ENCODE measurements at places on chromosomes 12 and 14.

- no peak for DNase-seq
Measured at GRCh38 chr14:56206596-56206995, 88.4 kb downstream of the PELI2 start.

- DNase-seq = no peak
Measured at GRCh38 chr12:109571773-109572505, 1.4 kb downstream of the MMAB start.

GRCh38 chr12:54765652-54766051, 88.7 kb upstream of the MUCL1 start:
- no peak for DNase-seq

DNA sequence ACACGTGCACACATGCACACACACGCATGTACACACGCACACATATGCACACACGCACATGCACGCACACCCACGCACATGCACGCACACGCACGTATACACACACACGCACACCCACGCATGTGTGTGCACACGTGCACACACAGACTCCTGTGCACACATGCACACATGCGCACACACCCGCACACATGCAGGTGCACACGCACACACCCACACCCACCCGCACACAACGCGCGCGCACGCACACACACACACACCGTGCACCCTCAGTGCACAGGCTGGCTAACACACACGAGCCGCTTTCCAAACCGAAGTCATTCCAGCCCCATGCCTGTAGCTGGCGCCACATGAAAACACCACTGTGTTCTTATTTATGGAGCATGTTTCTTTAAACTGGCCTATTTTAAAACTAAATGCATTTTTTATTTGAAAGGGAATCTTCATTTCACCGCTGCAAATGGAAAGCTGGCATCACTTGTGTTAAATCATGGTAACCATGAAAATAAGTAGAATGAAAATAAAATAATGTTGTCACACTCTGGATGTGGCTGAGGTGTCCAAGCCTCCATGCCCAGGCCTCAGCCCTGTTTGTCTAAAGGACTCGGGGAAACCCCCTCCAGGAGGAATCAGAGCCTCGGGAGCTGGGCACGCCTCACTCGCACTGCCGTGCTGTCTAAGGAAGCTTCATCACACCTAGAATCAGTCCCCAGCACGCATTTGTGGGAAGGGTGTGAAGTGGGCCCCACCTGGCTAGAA, 45.1 kb downstream of the GALNT9 start:
- DNase-seq = no peak

GRCh38 chr14:21267886-21268616, 1.2 kb downstream of the HNRNPC start:
- no peak for DNase-seq

- DNase-seq = no peak
Measured at GRCh38 chr12:104486943-104487819, 30.4 kb downstream of the CHST11 start.

- DNase-seq = no peak
Measured at GRCh38 chr12:82970614-82971013, 283.9 kb downstream of the TMTC2 start.

GRCh38 chr12:79046021-79046420, 181.4 kb downstream of the SYT1 start:
- no peak for DNase-seq

DNA sequence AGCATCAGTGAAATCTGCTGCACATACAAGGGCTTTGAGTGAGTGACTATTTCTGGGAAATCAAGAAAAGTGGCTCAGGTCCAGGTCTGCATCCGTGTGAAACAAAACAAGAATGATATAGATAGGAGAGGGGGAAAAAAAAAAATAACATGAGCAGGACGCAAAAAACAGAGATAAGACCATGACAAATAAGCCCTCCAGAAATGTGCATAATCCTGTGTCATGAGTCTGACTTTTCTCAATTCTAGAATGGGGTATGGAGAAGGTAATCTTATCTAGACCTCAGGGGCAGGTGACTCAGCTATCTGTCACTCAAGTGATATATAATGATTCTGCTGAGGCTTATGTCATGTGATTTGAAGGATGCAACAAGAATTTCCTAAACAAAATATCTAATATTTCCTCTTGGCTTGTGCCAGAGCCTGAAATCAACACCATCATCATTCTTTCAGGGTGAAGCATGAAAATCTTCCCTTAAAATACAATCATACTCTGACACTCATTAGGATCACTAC, 250.0 kb downstream of the PHLDA1 start:
- DNase-seq = no peak

GRCh38 chr14:68986926-68987652, 8.0 kb upstream of the ACTN1 start:
- DNase-seq = no peak

DNA sequence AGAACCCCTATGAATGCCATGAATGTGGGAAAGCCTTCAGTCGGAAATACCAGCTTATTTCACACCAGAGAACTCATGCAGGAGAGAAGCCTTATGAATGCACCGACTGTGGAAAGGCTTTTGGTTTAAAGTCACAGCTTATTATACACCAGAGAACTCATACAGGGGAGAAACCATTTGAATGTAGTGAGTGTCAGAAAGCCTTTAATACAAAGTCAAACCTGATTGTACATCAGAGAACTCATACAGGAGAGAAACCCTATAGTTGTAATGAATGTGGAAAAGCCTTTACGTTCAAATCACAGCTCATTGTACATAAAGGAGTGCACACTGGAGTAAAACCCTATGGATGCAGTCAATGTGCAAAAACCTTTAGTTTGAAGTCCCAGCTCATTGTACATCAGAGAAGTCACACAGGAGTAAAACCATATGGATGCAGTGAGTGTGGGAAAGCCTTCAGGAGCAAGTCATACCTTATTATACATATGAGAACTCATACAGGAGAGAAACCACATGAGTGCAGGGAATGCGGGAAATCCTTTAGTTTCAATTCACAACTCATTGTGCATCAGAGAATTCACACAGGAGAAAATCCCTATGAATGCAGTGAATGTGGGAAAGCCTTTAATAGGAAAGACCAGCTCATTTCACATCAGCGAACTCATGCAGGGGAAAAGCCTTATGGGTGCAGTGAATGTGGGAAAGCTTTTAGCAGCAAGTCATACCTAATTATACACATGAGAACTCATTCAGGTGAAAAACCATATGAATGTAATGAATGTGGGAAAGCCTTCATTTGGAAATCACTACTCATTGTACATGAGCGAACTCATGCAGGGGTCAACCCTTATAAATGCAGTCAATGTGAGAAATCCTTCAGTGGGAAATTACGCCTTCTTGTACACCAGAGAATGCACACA, 22.3 kb downstream of the ZNF268 start:
- no peak for DNase-seq

DNA sequence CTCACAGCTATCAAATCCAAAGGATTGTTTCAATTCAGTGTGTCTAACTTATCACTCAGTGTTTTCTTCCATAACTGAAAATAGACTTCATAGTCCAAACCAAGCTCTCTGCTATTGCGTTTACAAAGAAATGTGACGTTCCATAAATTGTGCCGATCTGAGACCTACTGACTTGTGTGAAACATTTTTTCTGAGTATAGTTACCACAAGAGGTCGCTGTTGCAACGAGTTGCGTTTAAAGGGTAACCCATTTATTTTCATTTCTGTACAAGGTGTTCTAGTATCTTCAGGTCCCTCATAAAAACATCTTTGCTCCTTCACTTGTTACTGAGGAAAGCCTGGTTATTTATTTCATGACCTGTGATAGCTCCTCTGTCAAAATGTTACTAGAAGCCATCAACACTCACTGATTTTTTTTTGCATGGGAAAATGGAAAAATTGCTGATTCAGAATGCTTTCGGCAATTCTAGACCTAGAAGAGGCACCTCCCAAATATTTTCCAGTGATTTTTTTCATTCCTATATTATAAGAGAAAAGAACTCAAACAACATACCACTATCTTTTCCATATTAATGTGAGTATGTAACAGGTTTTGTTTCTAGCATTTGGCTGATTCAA, 60.9 kb upstream of the OR4E1 start:
- DNase-seq = peak; percentile 25

Measured in activated naive CD4-positive, alpha-beta T cell treated with Interleukin-2 at 50 U/mL for 16 hours (primary cell).